ENCODE measurements at places on chromosomes 5 and 9.

DNA sequence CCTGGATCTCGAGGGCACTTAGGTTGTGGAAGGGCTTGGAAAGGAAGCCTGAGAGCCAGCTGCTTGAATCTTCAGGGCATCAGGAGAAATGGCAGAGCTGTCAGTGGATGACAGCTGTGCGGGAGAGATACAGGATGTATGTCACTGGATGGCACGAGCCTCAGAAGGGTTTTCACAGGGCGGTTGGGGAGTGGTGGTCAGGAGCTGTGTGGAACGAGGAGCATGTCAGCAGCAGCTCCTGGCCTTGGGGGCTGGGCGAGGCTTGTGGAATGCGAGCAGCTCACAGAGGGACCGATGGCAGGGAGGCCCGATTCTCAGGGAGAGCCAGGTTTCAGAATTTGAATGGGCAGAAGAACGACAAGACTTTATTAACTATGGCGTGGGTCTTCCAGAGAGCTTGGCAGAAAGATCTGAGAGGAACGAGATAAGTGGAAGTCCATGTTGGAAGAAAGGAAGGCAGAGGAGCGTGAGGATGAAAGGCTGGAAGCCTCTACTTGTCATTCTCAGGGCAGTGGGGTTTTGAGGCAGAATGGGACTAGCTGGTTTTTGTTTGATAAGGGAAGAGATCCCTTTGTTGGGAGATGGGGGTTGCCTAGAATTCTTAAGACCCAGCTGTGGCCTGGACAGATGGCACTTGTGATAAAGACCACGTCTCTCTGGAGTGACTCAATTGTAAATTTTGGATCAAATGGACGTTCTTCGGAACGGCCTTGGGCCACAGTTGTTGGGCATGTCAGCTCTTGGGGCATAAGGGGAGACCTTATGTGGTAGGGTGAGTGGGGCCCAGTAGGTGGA is 60.3 kb downstream of the SNX30 start:
- DNase-seq, result no peak

- DNase-seq, result no peak
Observed at GRCh38 chr9:122821278-122821943, 7.0 kb downstream of the PDCL start.

DNA sequence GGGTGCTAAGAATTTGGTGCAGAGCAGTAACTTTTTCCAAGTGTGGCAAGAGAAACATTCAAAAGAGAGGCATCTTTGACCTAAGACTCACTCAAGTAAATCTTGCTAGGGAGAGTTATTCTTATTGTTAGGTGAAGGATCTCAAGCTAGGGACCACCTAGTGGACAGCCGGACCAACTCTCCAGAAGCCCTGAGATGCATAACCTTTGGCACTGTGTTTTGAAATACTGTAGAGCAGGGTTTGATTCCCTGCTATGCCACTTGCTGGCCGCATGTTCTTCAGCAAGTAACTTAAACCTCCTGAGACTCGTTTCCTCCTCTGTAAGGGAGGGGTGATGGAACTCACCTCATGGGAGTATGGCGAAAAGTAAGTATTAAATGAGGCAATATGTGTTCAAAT is 336.1 kb upstream of the ADAMTSL1 start:
- DNase-seq, result no peak

DNA sequence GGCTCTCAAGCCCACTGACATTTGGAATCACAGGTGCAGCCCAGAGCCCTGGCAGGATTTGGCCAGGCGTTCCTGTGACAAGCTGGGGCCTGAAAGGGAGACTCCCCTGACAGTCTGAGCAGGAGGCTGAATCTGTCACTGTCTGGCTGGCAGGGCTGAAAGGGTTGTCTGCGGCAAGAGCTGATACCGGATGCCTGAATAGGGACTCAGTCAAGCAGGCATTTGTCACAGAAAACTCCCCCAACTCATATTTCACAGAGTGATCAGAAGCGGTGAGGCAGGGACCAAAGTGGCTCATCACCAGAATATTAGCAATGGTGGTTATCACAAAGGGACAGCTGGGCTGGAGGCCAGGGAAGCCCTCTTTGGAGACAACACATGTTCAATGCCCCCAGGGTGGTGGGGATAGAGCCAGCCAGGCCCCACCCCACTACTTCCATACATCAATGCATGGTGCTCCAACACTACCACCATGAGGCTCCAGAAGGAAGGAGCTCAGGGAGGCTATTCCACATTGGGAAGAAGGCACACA is 295.5 kb downstream of the DTWD2 start:
- DNase-seq, result no peak

- peak; percentile 12 for DNase-seq
Observed at GRCh38 chr5:60843386-60843935, 608 bp downstream of the ELOVL7 start.
